Activated CD8-positive, alpha-beta memory T cell treated with anti-CD3 and anti-CD28 coated beads for 1 hour (primary cell): ENCODE measurements at places on chromosomes 7 and 10.

DNA sequence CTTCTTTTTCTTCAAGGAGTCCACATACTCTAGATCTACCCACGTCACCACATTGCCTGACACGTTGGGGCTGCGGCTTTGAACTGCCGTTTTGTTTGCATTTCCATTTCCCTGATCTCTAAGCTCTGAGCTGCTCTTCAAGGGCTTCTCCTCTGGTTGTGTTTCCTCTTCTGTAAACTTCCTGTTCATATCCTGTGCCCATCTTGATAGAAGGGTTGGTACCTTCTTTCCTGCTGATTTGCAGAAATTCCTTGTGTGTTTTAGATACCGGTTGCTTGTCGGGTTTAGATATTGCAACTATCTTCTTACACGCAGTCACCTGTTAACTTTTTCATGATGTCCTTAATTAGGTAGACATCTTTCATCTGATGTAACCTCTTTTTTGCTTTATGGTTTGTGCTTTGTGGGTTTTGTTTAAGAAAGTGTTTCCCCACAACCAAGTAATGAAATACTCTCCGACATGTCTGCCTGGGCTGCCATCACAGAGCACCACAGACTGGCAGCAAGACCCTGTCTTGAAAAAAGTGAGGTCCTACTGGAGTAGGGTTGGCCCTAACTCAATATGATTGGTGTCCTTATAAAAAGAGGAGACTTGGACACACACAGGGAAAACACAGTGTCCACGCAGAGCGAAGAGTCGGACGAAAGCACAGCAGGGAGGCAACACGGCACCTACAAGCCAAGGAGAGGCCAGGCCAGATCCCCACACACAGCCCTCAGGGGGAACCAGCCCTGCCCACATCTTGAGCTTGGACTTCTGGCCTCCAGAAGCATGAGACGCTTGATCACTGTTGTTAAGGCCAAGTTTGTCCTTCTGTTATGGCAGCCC is 99.1 kb upstream of the PDGFA start:
- no peak for DNase-seq

DNA sequence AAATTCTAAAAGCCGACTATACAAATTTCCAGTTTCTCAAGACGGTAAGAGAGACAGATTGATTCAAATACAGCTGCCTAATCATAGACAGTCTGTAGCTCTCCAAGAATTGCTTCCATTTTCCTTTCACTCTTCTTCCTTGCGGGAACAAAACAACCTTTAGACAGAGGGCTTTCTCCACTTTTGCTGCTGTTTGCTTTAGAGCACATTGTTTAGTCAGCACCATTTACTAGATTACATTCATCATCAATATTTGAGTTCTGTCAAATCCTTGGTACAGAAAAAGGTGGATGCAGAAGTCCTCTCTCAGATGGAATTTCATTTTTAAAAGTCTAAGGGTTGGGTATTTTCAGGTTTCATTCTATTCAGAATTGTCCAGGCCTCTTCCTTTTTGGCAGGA is 137.4 kb downstream of the CHRM2 start:
- DNase-seq: no peak

DNA sequence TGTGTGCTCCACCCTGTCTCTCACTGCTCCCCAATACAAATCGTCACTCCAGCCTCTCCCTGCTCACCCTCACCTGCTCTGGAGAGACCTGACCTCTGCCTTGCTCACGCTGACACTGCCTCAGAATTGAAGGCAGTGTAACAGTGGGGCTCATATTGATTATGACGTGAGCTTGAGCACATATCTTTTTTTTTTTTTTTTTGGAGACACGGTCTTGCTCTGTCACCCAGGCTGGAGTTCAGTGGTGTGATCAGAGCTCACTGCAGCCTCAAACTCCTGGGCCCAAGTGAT is 84.7 kb downstream of the TBXAS1 start:
- DNase-seq: no peak

GRCh38 chr7:17530741-17531421 is 232.4 kb downstream of the AHR start:
- no peak for DNase-seq

GRCh38 chr10:97582169-97582568 is 2.0 kb upstream of the HOGA1 start:
- no peak for DNase-seq

DNA sequence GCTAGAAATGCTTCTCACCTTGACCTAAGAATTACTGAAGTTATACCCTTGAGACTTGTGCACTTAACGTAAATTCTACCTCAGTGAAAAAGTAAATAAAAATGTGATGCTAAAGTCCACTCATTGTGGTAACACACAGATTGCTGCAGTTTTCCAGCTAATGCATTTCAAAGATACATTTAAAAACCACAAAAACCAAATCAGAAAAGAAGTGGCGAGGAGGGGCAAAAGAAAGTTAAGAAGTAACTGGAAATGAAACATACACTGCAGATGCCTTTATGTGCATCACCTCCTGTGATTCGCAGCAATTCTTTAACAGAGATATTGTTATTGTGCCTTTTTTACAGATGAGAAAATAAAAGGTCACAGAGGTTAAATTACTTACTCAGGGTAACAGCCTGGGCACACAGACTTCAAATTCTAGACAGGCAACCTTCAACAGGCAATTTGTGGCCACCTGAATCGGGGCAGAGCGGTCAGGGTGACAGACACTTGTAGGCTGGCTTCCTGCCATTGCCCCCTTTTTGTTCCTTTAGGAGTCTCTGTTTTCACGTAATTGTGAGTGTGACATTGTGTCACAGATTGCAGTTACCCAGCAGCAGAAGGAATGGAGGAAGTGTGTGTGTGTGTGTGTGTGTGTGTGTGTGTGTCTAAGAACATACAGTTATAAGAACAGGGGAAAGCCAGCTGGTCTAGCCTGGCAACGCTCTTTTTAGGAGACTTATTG is 1.9 kb downstream of the WIPF3 start:
- DNase-seq: no peak

DNA sequence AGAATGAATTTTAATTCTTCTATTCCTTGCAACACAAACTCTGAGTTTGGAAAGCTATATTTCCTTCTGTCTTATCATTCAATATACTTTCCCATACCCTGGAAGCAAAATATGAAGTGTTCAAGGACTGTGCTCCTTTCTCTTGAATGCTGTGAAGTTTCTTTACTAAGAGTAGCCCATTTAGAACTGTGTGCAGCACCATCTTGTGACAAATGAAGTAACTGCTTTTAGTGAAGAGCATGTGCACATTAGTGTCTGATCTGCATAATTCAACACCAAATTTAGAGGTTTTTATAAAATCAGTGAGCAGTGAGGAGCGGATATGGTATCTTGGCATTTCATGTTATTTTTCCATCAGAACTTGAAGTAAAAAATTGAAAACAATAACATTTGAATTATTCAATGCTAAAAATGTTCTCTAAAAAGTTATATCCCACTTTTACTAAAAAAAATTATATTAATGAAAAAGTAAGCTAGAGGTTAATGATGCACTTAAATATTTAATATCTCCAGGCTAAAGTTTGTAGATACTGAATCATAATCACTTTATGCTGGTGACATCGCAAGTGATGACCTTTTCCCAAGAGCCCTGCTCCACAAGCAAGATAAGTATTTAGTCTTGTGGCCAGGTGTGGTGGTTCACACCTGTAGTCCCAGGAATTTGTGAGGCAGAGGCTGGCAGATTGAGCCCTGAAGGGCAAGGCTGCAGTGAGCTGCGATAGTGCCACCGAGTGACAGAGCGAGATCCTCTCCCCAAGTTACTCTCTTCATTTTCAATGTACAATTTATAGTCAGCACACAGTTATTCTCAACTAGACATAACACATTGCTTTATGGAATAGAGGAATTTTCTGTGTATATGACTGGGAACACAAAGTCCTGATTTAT is 108.8 kb upstream of the PCLO start:
- DNase-seq: no peak

GRCh38 chr7:99108613-99109012 is 35.3 kb downstream of the SMURF1 start:
- no peak for DNase-seq

GRCh38 chr10:6491841-6492609 is 88.1 kb downstream of the PRKCQ start:
- no peak for DNase-seq

DNA sequence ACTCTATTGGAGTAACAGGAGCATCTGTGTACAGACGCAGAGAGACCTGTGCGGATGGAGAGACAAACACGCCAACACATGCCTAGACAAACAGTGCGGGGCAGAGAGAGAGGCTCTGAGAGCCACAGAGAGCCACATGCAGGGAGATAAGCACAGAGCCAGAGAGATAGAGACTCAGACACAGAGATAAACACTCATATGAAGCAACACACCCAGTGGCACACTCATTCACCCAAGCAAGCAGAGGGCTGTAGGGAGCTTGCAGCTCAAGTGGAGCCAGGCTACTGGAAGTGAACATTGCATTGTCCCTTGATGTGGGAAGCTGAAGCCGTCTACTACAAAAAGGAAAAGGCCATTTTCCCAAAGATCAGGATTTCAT is 46.6 kb upstream of the PODXL start:
- no peak for DNase-seq

GRCh38 chr7:125358551-125359167 is 429.0 kb upstream of the POT1 start:
- DNase-seq: no peak

DNA sequence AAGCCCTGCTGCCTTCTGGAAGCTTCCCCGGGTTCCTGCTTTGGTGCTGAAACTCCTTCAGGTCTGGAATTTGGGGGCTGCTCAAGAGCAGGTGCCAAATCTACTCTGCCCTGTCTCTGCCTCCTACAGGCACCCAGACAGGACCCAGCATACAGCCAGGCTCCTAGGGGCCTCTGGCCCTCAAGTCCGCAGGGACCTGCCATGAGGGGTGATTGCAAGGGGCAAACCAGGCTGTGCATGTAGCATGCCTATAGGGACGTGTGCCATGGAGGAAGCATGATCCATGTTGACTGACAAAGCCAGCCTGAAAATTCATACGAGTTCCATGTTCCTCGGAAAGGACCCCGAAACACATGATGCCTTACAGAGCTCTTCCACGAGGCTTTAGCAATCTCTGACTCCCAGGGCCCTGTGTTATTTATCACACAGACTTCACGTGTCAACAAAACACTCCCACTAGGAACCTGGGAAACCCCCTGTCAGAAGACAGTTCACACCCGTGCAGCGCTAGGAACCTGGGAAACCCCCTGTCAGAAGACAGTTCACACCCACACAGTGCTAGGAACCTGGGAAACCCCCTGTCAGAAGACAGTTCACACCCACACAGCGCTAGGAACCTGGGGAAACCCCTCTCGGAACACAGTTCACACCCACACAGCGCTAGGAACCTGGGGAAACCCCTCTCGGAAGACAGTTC is 75.3 kb upstream of the DNAAF5 start:
- DNase-seq: no peak

- no peak for DNase-seq
Observed at GRCh38 chr7:130134106-130134636, 63.8 kb downstream of the KLHDC10 start.

GRCh38 chr7:39042670-39043069 is 65.0 kb downstream of the POU6F2 start:
- no peak for DNase-seq

DNA sequence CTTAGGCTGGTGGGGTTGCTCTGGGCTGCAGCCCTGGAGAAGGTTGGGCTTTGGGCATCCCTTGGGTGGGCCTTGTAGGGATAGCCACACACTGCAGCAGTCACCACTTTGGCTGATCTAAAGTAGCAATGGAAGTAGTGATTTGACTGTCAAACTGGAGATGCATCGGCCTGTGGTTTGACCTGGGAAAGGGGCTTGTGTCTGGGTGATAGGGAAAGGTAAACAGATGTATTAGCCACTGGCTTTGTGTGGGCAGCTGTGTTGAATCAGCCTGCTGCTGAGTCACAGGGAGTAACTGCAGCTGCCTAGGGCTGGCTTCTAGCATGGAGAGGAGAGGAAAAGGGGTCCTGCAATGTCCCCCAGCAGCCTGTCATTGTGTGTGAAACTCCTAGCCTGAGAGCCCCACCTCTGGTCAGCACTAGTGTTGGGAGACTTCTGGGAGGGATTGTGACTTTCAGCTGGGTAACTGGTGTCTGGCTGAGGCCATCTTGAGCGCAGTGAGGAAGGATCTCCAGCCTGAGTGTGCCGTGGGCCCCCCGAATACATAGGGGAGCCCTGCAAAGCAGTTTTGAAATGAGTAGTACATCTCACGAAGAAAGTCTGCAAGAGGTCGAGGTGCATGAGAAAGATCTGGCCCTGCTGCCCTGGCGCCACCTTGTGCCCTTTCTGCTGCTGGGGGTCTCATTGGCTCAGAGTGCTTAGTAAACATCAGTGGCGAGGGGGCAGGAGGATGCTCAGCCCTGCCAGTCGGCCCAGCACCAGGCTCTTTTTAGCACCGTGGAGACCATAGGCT is 117.3 kb downstream of the FANK1 start:
- no peak for DNase-seq

DNA sequence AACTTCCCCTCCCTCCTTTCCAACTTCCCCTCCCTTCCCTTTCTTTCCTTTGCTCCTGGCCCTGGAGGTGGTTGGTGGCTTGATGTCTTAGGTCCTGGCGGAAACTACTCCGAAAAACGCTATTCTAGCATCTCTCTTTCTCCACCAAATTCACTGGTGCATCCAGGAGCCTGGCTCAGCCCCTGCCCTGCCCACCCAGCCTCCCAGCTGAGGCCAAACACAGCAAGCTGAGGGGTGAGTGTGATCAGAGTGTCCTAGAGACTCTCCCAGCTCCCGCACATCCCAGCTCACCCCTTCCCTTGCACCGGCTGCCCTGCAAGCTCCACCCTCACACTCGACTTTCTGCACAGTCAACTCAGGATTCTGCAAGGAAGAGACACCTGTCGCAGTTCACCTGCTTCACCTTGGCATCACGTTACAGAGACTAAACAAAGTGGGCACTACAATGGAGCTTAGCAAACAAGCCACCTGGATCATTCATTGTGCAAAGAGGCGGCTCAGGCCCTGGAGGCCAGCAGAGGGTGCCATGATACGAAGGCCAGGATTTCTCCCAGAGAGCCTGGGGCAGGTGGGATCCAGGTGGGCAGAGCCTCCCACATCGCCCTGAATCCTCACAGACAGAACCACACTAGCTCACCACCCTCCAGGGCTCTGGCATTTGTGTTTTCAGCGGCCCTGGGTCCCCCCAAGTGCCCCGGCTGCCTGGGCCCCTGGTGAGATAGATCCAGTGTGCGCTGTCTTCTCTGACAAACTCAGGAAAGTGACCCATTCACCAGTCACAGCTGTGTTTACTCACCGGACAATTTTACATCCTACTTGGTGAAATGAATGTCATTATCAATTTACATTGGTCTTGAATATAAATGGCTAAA is 169.6 kb downstream of the TCERG1L start:
- no peak for DNase-seq

- no peak for DNase-seq
Observed at GRCh38 chr10:73099141-73099540, 2.5 kb upstream of the P4HA1 start.

- no peak for DNase-seq
Observed at GRCh38 chr10:13213163-13213562, 21.0 kb downstream of the UCMA start.

DNA sequence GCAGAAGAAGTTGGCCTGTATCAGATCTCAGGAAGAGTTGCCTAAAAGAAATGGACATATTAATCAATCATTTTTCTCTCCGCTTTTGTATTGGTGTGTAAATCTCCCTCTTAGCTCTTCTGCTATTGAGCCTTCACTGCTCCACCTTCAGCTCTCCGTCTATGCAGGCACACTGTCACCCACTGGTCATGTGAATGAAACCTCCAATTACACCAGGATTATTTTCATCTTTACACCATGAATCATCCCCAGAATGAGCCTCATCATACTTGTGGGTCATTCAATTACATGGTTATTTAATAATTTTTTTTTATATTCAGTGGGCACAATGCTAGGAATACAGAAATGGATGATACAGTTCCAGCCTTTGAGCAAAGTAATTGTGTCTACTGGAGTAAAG is 92.6 kb downstream of the LRRC4 start:
- DNase-seq: no peak

- DNase-seq: no peak
Observed at GRCh38 chr10:131034451-131034850, 277.1 kb downstream of the TCERG1L start.

GRCh38 chr10:91779011-91779605 is 19.1 kb upstream of the TNKS2 start:
- DNase-seq: no peak
